Fibroblast of the aortic adventitia (primary cell): ENCODE measurements at places on chromosomes 6 and 20. TPM values are rescaled to one million over a fixed set of nuclear protein-coding genes. Genes with fewer than 3 reads are reported as not detected.

ADGB gene
- total RNA-seq, result not detected in 2 replicates

CNKSR3 gene
- total RNA-seq, result 4.3 and 11.7 TPM in 2 replicates

ZNF831 gene
- total RNA-seq, result 0.98 TPM in 1 of 2 replicates, not detected in the other

VGLL2 gene
- total RNA-seq, result not detected in 2 replicates
